ENCODE measurements at places on chromosomes 6 and 20.

DNA sequence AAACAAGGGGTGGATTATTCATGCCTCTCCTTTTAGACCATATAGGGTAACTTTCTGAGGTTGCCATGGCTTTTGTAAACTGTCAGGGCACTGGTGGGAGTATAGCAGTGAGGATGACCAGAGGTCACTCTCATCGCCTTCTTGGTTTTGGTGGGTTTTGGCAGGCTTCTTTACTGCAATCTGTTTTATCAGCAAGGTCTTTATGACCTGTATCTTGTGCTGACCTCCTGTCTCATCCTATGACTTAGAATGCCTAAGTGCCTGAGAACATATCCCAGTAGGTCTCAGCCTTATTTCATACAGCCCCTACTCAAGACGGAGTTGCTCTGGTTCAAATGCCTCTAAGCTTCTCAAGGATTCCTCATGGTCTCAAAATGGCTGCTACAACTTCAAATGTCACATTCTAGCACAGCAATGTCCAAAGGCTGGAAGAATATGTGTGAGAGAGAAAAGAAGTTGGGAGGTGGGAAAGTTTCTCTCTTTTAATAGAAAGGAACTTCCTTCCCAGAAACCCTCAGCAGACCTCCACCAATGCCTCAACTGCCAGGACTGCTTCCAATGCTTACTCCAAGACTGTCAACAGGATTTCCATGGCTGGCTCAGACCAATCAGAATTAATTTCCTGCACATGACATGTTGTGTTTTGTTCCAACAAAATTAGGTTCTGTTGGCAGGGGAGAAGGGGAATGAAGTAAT is 46.6 kb upstream of the SLC9A8 start:
- DNase-seq = no peak

DNA sequence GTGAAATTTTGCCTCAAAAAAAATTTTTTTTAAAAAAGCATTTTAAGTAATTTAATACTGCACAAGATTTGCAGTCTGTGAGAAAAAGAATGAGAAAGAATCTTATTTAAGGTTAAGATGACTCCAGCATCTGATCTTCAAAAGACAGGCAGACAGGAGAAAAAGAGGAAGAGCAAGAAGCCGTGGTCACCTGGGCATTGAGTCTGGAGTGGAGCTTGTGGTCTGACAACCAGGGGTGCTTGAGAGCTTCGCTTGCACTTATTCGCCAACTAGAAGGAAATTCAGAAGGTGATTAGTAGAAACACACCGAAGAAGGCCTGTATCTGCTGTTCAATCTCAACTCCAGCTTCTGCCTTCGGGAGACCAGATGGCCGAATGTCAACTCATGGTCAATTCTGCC is 75.9 kb downstream of the MYLK4 start:
- DNase-seq = no peak

- no peak for DNase-seq
Measured at GRCh38 chr20:47654370-47654769, 130.9 kb downstream of the SULF2 start.

DNA sequence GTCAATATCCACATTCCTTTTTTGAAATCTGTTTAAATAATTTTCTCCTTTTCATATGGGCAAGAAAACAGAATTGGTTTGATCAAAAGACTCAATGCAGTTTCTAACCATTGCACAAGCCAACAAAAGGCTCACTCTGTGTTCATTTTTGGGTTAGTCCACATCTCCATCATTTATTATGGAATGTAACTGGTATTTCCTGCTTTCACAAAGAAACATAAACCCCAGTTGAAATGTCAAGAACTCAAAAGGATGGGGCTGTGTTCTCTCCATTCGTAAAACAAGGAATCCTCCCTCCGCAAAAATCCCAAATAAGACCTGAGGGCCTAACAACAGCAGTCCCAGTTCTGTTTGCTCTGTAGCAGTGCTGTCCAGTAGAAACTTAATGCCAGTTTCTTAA is 420.9 kb downstream of the GJA1 start:
- no peak for DNase-seq

DNA sequence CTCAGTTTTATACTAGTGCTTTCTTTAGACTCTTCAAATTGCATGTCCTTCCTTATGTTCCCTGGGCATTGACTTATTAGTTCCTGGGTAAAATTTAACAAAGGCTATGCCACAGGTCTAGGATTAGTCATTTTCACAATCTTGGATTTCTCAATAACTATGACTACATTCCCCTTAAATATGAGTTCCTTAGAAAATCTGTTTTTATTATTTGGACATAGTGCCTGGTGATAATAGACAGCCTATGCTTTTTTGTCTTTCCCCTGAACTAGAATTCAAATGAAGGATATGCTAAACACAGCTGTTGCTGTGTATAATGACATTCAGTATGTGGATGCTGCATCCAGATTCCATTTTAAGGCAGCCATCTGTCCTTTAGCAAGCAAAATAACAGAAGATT is 1252.8 kb upstream of the GJE1 start:
- no peak for DNase-seq

GRCh38 chr20:46406986-46407670 is 713 bp upstream of the ELMO2 start:
- peak; percentile 93 for DNase-seq

DNA sequence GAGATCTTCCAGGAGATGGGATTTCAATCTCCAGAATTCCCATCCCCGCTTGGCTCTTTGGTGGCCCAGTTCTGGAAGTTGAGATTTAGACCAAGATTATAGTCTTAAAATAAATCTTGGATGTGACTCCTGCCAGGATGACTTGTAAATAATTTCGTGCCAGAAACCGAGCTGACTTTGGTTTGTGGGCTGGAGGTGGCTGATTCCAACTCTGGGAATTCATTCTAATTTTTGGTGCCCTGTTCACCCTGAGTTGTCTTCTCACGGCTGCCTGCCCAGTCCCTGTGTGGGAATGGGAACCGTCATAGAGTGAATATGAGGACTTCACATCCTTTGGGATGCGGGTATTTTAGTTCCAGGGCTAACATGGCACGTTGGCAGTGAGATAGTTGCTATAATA is 64.8 kb downstream of the JARID2 start:
- DNase-seq = no peak

GRCh38 chr20:1880529-1881239 is 14.5 kb upstream of the SIRPA start:
- DNase-seq = no peak

GRCh38 chr20:37494796-37495195 is 26.3 kb upstream of the NNAT start:
- DNase-seq = no peak

DNA sequence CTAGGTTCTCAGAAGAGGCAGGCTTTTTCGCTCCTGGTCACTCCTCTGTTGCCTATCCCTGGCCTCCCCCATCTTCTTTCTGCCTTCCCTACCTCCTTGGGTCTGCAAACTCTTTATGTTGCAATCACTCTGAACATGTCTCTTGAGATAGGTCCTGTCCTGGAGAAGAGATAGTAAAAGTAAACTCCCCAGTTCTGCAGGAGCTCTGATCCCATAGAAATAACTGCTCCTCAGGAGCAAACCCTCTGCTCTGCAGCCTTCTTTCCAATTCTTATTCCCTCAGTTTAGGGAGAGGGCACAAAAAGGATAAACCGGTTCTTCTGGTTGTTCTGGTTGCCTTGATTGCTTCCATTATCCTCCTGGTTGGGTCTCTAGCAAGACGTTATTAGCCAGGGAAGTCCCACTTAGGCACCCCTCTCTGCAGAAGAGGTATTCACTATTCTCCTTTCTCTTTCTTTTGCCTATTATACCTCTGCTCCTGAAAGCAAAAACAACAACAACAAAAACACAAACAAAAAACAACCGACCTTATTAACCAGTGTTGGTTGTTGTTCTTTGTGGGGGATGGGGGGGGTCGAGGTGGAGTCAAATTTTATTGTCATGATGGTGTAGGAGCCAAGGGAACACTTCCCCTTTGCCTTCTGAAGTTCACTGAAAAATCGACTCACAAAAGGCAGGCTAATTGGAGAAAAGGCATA is 973 bp downstream of the TRIM38 start:
- DNase-seq = no peak

GRCh38 chr6:106767271-106767670 is 137.9 kb downstream of the QRSL1 start:
- no peak for DNase-seq

- no peak for DNase-seq
Measured at GRCh38 chr20:62054451-62054953, 11.2 kb downstream of the TAF4 start.

DNA sequence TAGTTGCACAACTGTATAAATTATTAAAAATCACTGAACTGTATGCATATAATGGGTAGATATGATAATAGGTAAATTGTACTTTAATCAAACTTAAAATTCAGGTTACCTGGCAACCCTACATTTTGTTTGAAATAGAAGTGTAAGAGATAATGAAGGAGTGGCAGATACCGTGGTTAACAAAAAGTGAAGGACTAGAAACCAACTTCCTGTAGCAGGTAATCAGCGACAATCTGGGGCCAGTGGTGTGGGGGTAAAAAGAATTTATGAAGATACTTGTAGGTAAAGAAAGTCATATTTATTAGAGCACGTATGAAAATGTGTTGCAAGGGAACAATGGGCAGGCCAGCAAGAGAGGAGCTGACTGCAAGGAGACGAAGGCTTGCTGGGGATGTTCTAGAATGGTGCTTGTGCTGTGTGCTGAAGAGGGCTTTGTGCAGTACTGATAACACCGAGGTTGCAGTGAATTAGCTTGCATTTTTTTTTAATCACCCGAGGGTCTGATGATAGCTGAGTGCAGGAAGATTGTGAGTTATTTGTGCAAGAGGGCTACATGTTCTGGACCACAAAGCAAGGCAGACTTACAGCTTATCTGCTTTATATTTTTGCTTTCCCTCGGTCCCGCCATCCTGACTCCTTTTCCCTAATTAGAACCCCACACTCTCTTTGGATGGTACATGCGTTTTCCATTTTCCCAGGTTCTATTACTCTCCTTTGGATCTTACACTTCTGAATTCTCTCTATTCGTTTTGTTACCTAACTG is 4.6 kb upstream of the ENPP1 start:
- DNase-seq = no peak

GRCh38 chr20:9144643-9145042 is 75.8 kb downstream of the PLCB4 start:
- DNase-seq = no peak

DNA sequence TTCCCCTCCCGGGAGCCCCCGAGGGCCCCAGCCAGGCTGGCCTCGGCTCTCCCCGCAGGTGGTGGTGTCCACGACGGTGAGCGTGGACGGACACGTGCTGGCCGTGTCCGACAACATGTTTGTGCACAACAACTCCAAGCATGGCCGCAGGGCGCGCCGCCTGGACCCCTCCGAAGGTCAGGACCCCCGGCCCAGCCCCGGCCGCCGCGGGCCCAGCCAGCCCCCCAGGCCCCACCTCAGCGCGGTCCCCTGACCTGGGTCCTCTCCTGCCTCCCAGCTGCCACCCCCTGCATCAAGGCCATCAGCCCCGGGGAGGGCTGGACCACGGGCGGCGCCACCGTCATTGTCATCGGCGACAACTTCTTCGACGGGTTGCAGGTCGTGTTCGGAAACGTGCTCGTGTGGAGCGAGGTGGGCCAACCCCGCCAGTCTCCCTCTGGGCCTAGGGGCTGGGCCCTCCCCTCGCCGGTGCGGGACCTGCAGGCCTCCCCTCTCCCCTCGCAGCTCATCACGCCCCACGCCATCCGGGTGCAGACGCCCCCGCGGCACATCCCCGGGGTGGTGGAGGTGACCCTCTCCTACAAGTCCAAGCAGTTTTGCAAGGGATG is 51.0 kb downstream of the CPXM1 start:
- DNase-seq = no peak

- DNase-seq = no peak
Measured at GRCh38 chr6:142900227-142900971, 44.6 kb downstream of the HIVEP2 start.

- DNase-seq = no peak
Measured at GRCh38 chr6:161694995-161695394, 421.1 kb upstream of the AGPAT4 start.

DNA sequence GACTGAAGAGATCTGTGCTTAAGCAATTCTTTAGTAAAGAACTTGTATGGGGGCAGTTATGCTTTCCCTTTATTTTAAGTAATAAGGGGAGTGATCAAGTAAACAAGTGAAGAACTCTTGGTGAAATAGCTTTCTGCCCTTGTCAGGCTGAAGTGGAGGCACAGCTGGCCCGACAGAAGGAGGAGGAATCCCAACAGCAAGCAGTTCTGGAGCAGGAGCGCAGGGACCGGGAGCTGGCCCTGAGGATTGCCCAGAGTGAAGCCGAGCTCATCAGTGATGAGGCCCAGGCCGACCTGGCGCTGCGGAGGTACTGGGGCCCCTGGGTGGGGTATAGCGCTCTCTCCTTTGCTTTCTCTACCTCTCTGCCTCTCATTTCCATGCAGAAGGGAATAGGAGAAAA is 143.3 kb downstream of the MYO6 start:
- no peak for DNase-seq

DNA sequence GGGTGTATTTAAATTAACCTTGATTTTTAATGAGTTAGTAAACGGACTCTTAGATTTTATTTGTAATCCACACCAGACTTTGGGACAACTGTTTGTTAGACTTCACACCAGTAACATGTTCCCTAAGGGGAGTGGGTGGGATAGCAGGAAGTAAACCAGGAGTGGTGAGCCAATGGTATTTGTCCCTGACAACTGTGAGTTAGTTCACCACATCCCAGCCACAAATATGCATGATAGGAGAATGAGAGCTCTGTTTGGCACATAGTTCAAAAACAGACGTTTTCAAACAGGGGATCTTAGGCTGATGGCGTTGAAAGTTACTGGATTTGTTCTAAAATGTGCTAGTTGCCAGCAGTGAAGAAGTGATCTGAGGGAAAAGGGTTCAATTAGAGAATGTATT is 18.7 kb upstream of the COL10A1 start:
- no peak for DNase-seq

DNA sequence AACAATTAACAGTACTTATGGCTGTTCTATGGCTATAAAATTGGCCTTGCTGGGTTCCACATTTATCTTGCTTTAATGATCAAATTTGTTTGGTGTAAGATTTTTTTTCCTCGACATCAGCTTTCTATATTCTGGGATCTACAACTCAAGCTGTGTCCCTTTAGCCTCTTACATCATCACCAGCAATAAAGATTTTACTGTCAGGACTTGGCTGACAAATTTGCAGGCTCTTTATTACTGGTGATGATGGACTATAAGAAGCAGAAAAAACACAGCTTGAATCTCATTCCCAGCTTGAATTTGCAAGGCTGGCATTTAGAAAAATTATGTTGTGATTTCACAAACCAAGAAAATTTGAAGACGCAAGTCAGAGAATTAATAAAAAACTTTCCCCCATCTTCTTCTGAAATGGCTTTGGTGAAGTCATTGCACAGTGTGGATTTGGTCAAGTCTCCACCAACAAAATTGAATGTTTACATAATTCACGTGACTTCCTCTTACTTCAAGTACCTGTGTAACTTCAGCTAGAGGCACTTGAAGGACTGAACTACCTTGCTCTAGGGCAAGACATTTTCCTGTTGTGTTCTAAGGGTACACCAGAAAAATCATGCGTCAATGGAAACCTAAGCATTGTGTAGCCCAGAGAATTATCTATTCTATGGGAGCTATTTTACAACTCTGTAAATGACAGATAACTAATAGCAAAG is 175.0 kb downstream of the CBLN4 start:
- DNase-seq = no peak

DNA sequence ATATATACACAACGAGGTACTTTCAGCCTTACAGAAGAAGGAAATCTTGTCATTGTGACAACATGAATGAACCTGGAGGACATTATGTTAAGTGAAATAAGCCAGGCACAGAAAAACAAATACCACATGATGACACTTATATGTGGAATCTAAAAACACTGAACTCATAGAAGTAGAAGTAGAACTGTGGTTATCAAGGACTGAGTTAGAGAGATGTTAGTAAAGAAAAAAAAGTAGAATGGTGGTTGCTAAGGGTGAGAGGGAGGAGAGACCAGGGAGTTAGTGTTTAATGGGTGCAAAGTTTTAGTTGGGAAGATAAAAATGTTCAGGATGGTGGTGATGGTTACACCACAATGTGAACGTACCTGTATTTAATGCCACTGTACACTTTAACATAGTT is 4.8 kb upstream of the STX11 start:
- no peak for DNase-seq
